Coronary artery (tissue), 2 donors: ENCODE measurements at places on chromosomes 7 and 10.

DNA sequence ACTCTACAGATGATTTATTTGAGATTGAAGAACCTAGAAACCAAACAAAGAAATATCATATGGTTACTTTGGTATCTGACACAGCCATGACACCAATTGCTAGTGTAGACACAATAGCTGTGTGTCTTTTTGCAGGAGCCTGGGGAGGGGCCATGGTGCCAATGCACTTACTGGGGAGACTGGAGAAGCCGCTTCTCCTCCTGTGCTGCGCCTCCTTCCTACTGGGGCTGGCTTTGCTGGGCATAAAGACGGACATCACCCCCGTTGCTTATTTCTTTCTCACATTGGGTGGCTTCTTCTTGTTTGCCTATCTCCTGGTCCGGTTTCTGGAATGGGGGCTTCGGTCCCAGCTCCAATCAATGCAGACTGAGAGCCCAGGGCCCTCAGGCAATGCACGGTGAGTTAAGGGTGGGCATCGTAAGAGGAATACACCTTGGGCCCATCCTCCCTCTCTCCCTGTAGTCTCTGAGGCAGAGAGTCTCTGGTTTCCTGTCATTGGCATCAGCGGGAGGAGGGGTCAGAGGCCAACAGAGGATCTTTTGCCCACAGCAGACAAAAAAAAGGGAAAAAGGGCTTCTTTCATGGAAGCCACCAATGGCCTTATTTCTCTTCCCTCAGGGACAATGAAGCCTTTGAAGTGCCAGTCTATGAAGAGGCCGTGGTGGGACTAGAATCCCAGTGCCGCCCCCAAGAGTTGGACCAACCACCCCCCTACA lies 1.2 kb downstream of the TMEM139 start:
- DNase-seq, result no peak

DNA sequence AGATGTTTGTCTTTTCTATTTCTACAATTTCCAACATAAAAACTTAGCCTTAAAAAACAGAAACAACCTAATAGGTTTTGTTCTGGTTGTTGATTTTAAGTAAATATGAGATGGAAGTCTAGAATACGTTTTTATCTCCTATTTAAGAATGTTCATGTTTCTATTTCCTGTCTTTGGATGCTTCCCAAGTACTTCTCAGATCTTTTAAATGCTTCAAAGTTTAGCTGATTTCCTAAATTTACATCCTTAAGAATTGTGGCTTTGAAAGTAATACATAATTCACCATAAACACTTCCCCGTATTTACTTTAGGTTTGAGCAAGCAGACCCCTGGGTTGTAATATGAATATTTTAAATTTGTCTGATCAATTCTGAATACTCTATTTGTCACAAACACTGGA lies 70.5 kb downstream of the RAPGEF5 start:
- DNase-seq, result no peak

DNA sequence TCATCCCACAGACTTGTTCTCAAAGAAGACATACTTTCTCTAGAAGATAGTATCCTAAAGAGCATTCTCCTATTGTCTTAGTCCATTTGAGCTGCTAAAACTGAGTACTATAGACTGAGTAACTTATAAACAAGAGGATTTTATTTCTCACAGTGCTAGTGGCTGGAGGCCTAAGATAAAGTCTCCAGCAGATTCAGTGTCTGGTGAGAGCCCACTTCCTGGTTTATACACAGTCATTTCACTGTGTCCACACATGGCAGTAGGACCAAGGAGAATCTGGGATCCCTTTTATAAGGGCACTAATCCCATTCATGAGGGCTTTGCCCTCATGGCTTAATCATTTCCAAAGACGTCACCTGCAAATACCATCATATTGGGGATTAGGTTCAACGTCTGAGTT lies 68.7 kb downstream of the LRRC17 start:
- DNase-seq, result no peak

GRCh38 chr7:1719913-1720312 lies 49.8 kb downstream of the ELFN1 start:
- DNase-seq, result no peak

DNA sequence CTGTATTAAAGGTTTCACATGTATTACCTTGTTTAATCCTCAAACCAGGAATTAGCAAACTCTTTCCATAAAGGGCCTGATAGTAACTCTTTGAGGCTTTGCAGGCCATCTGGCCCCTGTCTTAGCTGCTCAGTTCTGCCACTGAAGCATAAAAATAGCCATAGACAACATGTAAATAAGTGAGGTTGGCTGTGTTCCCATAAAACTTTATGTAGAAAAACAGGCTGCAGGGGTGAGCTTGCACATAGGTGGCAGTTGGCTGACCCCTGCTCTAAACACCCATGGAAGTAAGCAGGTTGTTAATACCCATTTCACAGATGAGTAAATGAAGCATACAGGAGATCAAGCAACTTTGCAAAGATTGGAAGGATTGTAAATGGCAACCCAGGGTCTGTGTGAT lies 1279.2 kb upstream of the AUTS2 start:
- DNase-seq, result no peak

GRCh38 chr10:132447446-132448247 lies 50.6 kb downstream of the PWWP2B start:
- no peak for DNase-seq

GRCh38 chr7:150322833-150323681 lies at the start of the genes ACTR3C and LRRC61:
TSS of gene ACTR3C (minus strand) at chr7:150323545. CDS start at chr7:150295296, 28,249 bp downstream.
TSS of gene LRRC61 (plus strand) at chr7:150323355. CDS start at chr7:150336862, 13,507 bp downstream.
- peak; percentile 67 for DNase-seq

DNA sequence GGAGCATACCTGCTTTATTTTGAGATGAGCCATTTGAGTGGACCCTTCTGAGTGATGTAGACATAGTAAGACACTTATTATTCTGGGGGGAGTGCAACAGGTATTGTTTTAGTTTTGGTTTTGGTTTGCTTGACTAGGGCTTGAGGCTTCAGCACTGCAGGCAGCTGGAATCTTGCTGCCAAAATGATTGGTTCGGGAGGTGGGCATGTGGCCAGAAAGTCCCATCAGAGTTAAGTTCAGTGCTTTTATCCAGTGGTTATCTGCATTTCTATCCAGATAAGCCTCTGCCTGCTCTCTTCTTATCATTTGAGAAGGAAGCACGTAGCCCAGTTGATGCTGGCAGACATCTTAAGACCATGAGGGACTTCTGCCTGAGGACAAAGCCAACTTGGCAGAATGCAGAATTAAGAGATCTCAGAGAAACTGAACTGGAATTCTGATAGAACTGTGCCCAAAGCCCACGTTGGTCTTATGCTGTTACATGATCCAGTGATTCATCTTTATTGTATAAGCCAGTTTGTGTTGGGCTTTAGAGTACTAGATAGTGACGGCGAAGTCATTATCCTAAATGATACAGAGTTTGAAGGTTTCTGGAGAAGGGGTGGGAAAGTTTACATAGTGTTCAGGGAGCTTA lies 9.6 kb upstream of the JAZF1 start:
- DNase-seq, result no peak
